ENCODE measurements at places on chromosomes 16 and 17. TPM values are rescaled to one million over a fixed set of nuclear protein-coding genes. Genes with fewer than 3 reads are reported as not detected.

Gene SECTM1
- total RNA-seq = 26.4 TPM

Gene PRRT2
- 2.7 TPM for total RNA-seq

Gene CD68
- 398 TPM for total RNA-seq

Gene GNAO1
- 1.8 TPM for total RNA-seq

Gene KRTAP3-1
- not detected for total RNA-seq

Gene WFDC1
- 26.0 TPM for total RNA-seq

Gene C16orf86
- 3.8 TPM for total RNA-seq

Gene NOMO2
- 103 TPM for total RNA-seq

Gene KRTAP17-1
- not detected for total RNA-seq

Gene ZFP1
- total RNA-seq = 9.8 TPM

Gene NR1D1
- 24.9 TPM for total RNA-seq

Gene ASPHD1
- 4.4 TPM for total RNA-seq

Gene KRTAP4-3
- not detected for total RNA-seq

Gene MMP25
- total RNA-seq = 12.8 TPM

DNA sequence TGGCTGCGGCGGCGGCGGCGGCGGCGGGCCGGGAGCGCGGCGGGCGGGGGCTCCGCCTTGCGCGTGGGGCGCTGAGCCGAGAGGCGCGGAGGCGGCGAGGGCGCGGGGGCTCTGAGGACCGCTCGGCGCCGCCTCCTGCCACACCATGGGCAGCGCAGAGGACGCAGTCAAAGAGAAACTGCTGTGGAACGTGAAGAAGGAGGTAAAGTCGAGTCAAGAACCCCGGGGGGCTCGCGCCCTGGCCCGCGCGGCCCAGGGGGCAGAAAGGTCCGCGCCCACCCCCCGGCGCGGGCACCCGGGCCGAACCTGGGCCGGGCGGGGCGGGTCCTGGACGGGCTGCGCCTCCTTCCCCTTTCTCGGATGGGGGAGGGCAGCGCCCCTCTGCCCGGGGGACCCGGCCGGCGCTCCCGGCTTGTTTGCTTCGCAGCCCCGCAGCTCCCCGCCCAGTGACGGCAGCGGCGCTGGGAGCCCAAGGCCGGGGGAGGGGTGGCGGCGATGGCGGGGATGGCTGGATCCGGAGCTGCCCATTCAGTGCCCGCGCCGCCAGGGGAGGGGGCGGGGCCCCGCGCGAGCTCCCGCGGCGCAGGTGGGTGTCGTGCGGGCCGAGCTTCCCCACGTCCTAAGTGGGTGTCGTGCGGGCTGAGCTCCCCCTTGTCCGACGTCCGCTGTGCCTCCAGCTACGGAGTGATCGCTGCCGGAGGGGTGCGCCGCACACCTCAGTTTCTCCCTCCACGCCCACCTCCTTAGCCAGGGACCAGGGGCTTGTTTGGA is 428 bp downstream of the SGSM2 start:
- DNase-seq = peak; percentile 87

DNA sequence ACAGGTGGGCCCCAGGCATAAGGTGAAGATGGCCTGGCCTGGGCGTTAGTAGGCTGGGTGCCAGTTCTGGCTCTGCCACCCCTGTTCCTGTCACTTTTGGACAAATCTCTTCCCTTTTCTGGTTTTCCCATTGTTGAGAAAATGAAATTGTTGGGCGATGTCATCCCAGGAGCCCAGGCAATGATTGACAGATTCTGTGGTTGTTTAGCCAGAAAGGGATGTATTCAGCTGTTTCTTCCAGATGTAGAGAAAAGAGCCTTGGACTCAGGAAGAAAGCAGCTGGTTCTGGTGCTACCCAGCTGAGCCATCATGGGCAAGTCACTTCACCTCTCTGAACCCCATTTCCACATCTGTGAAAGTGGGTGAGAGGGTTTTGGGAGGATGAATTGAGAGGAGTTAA is 60.1 kb upstream of the MRTFB start:
- no peak for DNase-seq

GRCh38 chr17:73616120-73616872 is 27.9 kb downstream of the SDK2 start:
- DNase-seq = no peak

GRCh38 chr17:6559753-6560215 is 3.4 kb upstream of the PITPNM3 start:
- DNase-seq = peak; percentile 9

- no peak for DNase-seq
Measured at GRCh38 chr17:17943281-17943984, 28.8 kb downstream of the TOM1L2 start.

DNA sequence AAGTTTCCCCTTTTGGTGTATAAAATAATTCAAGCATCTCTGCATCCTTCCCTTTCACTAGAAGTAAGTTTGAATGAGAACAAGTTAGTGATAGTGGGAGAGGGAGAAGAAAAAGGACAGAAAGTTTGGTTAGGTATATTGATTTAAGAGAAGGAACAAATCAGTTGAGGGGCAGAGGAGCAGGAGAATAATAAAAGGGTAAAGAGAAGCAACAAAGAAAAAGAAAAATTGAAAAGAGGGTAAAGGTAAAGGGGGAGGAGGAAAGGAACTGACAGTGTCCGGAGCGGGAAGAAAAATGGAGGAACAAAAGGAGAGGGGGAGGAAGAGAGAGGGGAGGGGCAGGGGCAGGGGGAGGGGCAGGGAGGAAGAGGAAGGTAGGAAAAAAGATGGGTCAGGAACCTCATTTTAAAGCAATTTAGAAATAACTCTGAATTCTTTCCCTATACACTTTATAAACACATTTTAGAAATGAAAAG is 6.3 kb upstream of the IGF2BP1 start:
- DNase-seq = no peak

- DNase-seq = no peak
Measured at GRCh38 chr17:17253406-17253805, 16.4 kb upstream of the FLCN start.

DNA sequence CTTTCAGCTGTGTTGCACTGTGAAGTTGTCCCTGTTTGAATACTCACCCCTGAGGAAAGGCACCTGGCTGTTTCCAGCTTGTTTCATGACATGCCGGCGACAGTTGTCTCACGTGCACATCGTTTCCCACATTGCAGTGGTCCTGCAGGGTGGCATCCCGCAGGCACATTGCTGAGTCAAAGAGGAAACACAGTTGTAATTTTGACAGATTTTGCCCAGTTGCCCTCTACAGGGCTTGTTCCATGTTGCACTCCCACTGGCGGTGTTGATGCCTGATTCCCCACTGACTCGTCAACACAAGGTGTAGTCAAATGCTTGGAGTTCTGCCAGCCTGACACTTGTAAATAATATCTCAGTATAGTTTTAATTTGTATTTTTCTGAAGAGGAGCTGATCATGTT is 23.8 kb downstream of the EPN2 start:
- no peak for DNase-seq

DNA sequence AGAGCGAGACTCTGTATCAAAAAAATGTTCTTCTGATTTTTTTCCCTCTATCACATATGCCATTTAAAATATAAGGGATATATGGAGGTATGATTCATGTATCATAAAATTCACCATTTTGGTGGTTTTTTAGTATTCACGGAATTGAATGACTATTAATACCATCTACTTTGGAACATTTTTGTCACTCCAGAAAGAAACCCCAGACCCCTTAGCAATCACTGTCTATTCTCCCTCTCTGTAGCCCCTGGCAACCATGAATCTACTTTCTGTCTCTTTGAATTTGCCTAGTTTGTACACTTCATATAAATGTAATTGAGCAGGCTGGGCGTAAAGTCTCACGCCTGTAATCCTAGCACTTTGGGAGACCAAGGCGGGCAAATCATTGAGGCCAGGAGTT is 75.9 kb downstream of the PRKCA start:
- no peak for DNase-seq

- DNase-seq = no peak
Measured at GRCh38 chr17:50459756-50460155, 8.9 kb downstream of the CHAD start.

DNA sequence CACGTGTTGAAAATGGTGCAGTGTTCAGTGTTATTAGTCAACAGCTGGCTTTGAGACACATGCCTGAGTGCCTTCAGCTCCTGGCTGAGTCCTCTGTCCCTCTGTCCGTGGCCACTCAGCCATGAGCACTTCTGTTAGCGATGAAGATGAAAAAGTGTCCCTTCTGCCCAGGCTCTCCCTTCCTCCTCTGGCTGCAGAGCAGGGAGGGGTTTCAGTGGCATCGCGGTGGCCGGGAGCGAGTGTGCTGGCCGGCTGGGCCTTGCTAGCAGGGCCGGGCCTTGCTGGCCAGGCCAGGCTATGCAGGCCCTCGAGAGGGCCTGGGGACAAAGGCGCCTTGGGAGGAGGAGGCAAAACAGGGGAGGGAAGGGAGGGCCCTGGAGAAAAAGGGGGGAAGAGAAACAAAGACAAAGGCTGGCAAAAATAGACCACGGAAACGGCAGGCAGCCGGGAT is 47.7 kb downstream of the CMIP start:
- no peak for DNase-seq

- no peak for DNase-seq
Measured at GRCh38 chr17:78697122-78697521, 85.0 kb downstream of the CYTH1 start.

DNA sequence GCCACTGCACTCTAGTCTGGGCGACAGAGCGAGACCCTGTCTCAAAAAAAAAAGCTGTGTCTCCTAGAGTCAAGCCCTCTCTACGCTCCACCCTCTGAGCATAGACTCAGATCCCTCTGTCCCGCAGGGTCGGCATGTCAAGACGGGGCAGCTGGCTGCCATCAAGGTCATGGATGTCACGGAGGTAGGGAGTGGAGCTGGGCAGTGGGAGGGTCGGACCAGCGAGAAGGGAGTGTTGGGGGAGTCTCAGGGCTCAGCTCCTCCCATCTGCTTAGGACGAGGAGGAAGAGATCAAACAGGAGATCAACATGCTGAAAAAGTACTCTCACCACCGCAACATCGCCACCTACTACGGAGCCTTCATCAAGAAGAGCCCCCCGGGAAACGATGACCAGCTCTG is 18.5 kb upstream of the C17orf107 start:
- no peak for DNase-seq

GRCh38 chr17:18968945-18969887 is 17.3 kb downstream of the SLC5A10 start:
- DNase-seq = no peak

DNA sequence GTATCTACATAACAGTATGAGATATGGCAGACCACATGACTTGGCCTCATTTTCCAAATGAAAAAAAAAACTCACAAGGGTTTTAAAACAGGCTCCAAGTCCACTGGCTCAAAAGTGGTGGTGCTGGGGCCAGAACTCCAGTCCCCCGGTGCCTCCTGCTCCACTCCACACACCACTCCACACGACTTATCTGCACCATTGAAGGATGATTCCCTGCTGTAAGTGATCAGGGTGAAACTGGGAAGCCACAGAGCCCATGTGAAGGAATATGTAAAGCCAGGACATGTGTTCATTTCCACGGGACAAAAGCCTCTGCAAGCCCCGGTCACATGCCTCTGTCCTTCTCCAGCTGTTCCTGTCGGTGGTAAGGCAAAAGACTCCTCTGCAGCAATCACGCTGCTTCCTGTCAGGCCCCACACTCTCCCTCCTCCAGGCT is 97.2 kb downstream of the ZNF18 start:
- DNase-seq = no peak

- DNase-seq = no peak
Measured at GRCh38 chr16:10485698-10486382, 94.6 kb downstream of the EMP2 start.

- DNase-seq = no peak
Measured at GRCh38 chr17:49746791-49747490, 17.0 kb downstream of the FAM117A start.

DNA sequence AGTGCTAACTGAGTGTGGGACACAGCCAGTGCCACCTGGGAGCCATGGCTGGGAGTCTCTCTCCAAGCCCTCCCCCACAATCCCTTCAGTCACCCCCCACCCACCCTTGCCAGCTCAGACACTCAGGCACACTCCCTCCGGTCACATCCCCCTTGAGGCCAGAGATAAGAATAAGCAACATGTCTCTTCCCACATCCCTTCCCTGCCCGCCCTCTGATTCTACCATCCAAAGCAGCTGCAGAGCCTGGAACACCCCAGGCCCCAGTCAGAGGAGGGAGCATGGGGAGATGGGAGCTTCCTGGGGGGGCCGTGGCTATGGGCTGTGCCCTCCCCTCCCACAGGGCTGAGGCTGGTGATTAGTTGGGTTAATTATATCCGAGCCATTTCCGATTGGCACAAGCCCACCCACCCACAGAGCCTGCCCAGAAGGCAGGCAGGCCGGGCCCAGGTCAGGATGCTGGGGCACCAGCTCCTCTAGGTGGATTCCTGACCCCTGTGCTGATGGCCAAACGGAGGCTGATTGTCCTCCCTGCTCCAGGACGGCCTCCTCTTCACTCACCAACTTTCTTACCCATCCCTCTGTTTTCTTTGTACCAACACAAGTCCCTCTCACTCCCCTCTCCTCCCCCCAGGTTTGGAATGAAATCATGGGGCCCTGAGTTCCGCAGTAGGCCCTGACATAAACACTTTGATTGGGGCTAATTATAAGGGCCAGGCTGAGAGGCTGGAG is 28.6 kb upstream of the MEIOC start:
- no peak for DNase-seq

- DNase-seq = peak; percentile 48
Measured at GRCh38 chr17:19501219-19501618, 32.4 kb upstream of the SLC47A1 start.

DNA sequence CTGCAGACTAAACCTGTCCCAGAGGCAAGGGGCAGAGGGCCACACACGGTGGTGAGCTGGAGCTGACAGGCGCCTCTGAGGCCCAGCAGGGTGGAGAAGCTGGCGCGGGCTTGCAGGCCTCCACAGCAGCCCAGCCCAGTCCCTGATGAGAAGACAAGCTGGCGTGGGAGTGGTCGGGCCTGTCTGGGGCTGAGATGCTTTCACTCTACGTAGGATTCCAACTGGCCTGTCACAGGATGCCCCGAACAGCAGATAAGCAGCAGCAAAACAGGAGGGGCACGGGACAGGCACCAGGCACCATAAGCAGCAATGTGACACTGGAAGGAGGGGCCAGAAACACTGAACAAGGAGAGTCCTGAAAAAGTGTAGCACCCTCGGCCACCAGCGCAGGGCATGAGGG is 40.1 kb downstream of the PEMT start:
- DNase-seq = no peak

- DNase-seq = no peak
Measured at GRCh38 chr16:81448154-81449131, 3.8 kb downstream of the CMIP start.

DNA sequence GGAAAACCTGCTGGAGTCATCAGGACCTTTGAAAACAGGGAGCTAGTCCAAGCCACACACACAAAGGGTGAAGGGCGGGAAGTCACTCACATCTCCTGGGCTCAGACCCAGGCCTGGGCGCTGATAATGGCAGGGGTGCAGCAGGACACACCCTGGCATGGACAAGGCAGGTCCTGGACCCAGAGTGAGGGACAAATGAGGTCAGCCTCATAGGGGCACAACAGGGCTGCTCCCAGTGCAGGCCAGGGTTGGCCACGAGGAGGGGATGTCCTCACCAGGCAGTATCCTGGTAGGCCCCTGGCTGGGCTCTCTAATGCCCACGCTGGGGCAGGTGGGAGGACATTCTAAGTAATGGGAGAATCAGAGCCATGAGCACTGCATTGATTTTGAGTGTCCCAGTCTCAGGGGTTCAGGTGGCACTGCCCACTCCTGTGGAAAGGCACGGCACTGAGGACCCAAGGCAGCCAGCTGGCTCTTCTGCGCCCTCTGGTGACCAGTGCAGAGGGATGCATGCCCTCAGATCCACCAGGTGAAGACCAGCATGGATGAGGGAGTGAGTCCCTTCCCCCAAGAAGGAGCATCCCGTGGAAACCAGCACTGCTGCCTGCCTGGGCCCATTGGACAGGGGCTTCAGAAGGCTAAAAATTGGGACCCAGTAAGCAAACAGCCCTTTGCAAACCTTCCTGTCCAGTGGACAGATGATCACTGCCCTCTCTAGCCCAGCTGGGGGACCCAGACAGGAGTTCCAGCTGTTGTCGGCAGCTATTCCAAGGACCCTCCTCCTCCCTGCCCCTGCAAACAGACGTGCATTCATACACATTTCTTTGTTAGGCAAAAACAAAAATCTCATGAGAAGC is 23.4 kb upstream of the SREBF1 start:
- peak; percentile 86 for DNase-seq

Data from upper lobe of right lung (tissue), 1 donor.